ENCODE measurements at places on chromosomes 12 and 14.
A peak's percentile ranks its signal among the peaks of the same experiment; 100 is the strongest.

DNA sequence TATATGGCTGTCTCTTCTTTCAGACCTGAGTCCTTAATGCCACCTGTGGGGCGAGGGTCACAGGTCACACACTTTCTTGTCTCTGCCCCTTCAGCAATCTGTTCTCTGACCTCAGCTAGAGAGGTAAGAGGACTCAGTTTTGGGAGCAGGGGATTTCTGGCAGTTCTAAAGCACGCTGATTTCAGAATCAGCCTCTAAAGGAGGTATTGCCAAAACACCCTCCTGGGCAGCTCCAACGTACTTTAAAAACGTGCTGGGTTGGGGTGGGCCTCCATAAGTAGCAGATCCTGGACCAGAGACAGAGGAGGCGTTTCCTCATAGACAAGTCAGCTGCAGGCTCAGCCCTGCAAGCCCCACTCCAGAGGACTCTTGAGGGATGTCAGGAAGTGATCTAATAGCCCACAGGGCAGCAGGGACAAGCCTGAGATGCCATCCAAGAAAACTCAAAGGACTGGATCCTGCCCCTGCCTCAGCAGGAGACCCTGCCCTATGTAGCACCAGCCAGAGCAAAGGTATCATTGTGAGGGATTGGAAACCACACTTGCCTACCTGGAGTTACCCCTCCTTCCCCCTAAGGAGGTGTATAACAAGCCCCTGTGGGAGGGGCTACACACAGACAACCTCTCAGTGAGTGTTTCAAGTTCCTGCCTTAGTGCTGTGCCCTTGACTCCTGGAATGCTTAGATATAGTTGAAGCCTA is 8.5 kb downstream of the CTDSP2 start:
- no peak for DNase-seq

DNA sequence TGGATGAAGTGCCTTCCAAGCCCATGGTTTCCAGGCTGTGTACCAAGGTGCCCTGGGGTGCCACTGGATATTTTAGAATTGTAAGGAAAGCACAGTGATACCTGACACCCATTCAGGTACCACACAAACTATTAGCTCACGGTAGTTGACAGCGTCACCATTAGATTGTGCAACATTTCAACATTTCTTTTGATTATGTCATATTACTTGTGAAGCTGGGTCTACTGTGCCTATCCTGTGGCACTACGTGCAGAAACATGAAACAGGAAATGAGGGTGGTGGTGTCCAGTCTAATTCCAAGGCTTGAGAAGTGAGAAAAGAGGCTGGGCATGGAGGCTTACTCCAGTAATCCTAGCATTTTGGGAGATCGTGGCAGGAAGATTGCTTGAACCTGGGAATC is 75.5 kb upstream of the CPM start:
- no peak for DNase-seq

- peak; percentile 81 for DNase-seq
Measured at GRCh38 chr12:7092229-7092985, at the start of gene C1R. Gene C1R (minus strand): TSS chr12:7092445. CDS start chr12:7092388, 57 bp downstream.

GRCh38 chr12:80068173-80068572 is 31.2 kb upstream of the OTOGL start:
- peak; percentile 46 for DNase-seq

- no peak for DNase-seq
Measured at GRCh38 chr14:50839691-50840090, 8.7 kb upstream of the NIN start.

- no peak for DNase-seq
Measured at GRCh38 chr14:27245947-27246346, 648.1 kb upstream of the NOVA1 start.

DNA sequence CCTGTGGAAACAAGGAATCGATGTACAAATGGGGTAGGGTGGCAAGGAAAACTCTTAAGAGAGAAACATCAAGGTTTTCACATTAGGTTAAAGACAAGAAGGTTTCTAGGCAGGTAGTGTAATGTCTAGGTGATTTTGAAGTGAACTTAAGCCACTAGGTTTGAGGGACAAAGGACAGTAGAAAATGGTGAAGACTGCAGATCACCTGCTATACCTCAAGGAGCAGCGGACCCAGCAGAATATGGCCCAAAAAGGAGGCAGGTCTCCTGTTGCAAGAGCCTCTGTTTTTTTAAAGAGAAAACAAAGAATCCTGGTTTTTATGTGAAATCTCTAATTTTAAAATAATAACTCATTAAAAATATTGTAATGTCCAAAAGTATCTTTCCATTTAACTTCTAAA is 178.1 kb downstream of the ACSS3 start:
- no peak for DNase-seq

- no peak for DNase-seq
Measured at GRCh38 chr14:56199982-56200577, 81.9 kb downstream of the PELI2 start.

DNA sequence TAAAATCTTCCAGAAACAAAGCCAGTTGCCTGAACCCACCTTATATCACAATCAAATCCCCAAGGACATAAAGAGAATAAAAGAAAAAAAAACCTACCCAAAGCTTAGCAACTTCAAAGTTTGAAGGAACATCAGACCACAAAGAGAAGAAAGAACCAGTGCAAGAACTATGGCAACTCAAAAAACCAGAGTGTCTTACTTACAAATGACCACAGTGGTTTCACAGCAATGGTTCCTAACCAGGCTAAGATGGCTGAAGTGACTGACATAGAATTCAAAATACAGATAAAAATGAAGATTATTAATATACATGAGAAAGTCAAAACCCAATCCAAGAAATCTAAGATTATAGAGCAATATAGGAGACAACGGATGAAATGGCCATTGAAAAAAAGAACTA is 56.7 kb downstream of the APOBEC1 start:
- no peak for DNase-seq

DNA sequence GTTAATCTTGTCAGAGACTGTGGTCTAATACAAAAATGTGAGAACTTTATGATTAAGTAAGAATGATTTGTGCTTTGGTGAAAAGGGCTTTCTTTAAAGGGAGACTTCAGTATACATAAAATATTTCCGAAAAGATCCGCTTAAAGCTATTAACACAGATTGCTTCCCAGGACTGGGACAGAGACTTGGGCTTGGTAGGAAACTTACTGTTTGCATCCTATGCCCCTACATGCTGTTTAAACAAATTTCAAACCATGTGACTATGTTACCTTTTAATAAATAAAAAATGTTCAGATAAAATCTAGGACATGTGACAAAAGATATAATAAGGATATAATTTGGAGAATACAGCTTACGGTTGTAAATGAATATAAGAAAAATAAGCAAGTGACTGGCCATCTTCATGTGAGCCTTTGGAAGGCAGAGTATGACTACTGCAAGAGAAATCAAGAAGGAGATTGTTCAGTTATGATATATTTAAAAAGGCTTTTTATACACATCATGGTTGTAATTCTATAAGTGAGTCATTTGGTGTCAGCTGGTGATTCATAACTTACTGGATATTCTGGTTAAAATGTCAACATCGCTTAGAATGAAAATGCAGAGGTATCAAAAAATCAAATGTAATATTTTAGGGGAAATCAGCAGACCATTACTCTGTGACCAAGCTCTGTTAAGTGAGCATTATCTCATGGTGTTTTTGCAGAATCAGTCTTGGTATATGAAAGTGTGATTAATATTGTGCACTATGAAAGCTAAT is 234.7 kb upstream of the E2F7 start:
- DNase-seq, result no peak

DNA sequence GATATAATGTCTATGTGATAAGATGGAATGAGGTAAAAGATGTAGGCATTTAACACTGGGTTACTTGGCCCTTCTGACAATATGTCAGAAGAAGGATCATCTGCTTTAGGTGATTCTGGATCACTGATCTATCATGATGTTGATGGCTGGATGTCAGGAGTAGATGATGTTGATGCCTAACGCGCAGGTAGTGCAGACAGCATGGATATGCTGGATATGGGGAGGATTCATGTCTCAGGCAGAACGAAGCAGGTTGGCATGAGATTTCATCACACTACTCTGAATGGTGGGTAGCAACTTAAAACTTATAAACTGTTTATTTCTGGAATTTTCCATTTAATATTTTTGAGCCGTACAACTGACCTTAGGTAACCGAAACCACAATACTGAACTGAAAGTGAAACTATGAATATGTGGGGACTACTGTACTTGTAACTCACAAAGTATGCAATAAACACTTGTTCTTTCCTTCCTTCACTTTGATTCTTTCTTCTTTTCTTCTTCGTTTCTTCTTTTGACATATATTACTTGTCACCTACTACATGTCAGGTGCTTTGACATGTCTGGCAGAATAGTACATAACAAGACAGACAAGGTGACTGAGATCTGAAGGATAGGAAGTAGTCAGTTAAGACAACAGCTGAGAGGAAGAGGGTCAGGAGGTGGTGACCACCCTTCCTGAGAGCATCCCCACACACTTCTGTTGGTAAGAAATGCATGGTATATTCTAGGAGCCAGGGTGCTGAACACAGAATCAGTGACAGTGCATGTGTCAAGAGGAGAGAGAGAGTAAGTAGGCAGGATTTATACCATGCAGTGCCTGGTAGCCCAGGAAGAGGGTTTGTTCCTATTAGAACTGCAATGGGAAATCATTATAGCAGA is 238.8 kb downstream of the PPFIA2 start:
- DNase-seq, result no peak
